ENCODE measurements at places on chromosomes 7 and 10.

DNA sequence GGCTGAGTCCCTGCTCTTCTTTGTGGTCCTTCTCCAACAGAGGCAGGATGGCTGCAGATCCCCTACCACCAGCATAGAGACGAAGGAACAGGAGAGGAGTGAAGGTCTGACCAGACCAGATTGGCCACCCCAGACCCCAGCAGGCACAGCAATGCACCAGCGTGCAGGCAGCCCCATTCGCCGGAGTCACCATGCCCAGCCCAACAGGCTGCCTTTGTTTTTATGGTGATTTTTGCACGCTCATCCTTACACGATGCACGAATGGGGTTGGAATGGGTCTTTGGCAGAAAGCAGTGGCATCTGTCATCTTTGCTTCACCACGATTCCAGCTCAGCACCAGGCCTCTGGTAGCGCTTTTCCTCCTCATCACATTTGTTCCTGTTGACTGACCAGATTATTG lies 427.6 kb downstream of the INHBA start:
- DNase-seq = no peak
- no peaks in the 10 kb centered on the region for H3K27me3 ChIP-seq
- H3K4me3 ChIP-seq = no peak overlapping the region
- H3K4me1 ChIP-seq = no peaks in the 10 kb centered on the region

GRCh38 chr10:19702215-19702614 lies 114.0 kb upstream of the PLXDC2 start:
- no peak overlapping the region for H3K4me3 ChIP-seq
- no peaks in the 10 kb centered on the region for H3K36me3 ChIP-seq
- H3K27ac ChIP-seq = no peak overlapping the region
- DNase-seq = no peak
- no peaks in the 10 kb centered on the region for H3K4me1 ChIP-seq

- peaks cover 34% of the 10 kb centered on the region for H3K4me1 ChIP-seq
- peaks cover 8% of the 10 kb centered on the region for H3K36me3 ChIP-seq
- H3K27me3 ChIP-seq = no peaks in the 10 kb centered on the region
- H3K4me3 ChIP-seq = peak overlapping the region; percentile 100
- peak; percentile 51 for DNase-seq
- H3K27ac ChIP-seq = no peak overlapping the region
Observed at GRCh38 chr10:7819121-7819460, 786 bp downstream of the TAF3 start.

GRCh38 chr10:130140425-130140824 lies 4.2 kb downstream of the GLRX3 start:
- H3K27me3 ChIP-seq = no peaks in the 10 kb centered on the region
- no peak overlapping the region for H3K27ac ChIP-seq
- no peak for DNase-seq
- peaks cover 78% of the 10 kb centered on the region for H3K4me1 ChIP-seq
- peaks cover 17% of the 10 kb centered on the region for H3K36me3 ChIP-seq

- H3K36me3 ChIP-seq = peaks cover 28% of the 10 kb centered on the region
- H3K27me3 ChIP-seq = no peaks in the 10 kb centered on the region
- no peak overlapping the region for H3K27ac ChIP-seq
- peaks cover 38% of the 10 kb centered on the region for H3K4me1 ChIP-seq
Observed at GRCh38 chr7:44046321-44047061, 2.0 kb downstream of the DBNL start.

- H3K27me3 ChIP-seq = no peaks in the 10 kb centered on the region
- no peaks in the 10 kb centered on the region for H3K4me1 ChIP-seq
- DNase-seq = peak; percentile 44
- H3K4me3 ChIP-seq = no peak overlapping the region
Observed at GRCh38 chr10:89074120-89074519, 83.5 kb downstream of the FAS start.

DNA sequence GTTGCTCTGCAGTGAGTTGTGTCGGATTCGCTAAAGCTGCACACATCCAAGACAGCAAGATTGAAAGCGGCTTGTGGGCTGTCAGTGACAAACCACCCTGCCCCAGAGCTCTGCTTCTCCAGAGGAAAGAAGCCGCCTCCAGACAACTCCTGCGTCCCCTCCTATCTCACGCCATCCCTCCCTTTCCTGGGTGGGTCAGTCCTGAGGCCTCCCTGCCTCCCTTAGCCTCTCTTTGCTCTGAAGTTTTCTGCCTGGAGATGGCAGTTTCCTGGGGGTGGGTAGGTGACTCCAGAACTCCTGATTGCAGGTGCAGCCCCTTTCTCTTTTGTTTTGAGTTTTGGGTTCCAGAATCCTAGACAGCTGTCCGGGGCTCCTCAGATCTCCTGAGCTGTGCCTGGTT lies 78.7 kb downstream of the EMX2 start:
- no peak for DNase-seq
- peaks cover 27% of the 10 kb centered on the region for H3K27me3 ChIP-seq
- H3K36me3 ChIP-seq = no peaks in the 10 kb centered on the region
- H3K27ac ChIP-seq = no peak overlapping the region

GRCh38 chr7:134936893-134937510 lies 49.3 kb upstream of the AGBL3 start:
- DNase-seq = no peak
- peak overlapping the region; percentile 68 for H3K27ac ChIP-seq
- H3K27me3 ChIP-seq = no peaks in the 10 kb centered on the region
- H3K4me1 ChIP-seq = peaks cover 65% of the 10 kb centered on the region

DNA sequence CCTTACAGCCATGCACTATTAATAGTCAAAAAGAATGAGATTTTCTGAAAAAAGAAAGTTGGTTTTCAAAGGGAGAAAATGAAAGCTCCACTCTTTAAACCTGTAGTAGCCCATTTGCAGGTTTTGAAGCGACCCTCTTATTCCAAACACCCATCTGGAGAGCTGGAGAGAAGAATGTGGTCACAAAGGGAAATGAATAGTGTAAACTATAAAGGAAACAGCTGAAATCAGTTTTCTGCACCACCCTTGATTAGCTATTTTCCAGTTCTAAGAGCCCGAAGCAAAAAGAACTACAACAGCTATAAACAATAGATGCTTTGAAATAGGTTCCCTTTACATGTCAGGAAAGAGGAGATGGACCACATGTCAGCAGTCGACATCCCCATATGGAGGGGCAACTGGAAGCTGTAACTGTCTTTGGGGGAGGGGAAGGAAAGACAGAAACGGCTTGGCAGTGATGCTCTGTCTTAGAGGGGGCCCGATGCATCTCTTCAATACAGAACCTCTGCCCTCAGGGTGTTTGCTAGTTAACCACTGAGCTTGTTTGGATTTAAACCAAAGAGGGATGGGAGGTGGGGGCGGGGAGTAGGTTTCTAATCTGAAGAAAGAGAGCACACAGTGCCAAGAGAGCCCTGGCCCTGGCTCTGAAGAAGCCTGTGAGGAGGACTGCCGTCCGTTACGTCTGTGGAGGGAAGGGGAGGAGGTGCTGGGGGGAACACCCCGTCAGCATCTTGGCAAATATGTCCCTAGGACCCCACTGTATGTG lies 55.3 kb downstream of the CPVL start:
- H3K27ac ChIP-seq = peak overlapping the region; percentile 31
- H3K27me3 ChIP-seq = no peaks in the 10 kb centered on the region
- peaks cover 8% of the 10 kb centered on the region for H3K4me1 ChIP-seq

DNA sequence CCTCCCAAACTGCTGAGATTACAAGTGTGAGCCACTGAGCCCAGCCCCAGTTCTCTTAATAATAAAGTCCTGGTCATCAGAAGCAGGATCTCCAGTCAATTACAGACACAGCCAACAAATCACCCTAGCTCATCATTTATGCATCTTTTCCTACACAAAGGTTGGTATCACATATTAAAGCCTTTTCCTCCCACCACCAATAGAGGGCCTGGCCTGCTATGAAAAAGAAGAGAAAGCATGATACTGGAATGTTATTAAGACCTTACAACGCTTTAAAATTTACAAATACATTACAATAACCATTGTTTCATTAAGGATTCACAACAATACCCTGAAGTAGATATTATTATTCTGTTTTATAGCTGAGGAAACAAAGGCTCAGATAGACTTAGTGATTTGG lies 25.9 kb downstream of the VAX1 start:
- no peak overlapping the region for H3K27ac ChIP-seq
- H3K4me1 ChIP-seq = no peaks in the 10 kb centered on the region
- H3K27me3 ChIP-seq = peaks cover 39% of the 10 kb centered on the region
- no peak for DNase-seq

DNA sequence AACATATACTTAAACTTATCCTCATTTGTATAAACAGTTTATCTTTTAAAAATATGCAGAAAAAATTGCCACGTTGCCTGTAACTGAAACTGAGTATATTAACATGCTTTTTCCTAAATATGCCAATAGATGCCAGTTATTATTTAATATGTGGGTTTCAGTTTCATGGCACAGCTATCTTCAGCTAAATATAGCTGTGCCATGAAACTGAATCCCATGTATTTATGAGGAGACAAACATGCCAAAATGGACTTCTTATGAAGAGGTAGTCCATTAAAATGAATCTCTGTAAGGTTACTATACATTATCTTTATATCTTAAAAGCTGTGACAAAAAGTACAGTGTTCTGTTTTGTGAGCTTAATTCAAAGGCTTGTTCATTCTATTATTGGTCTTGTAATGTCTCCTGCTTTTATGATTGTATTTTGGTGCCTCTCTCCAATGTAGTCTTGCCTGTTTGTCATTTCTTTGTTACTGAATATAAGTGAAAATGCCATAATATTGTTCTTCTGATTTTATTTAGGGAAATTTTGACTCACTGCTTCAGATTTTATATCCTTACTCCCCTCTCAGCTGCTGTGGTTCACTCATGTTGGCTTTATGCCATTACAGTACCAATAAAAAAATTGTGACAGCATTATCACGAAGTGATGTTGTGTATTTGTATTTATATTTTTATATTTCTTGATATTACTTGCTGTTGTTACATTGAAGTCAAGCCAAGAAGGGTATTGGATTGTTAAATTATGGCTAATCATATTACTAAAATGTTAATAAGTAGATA lies 34.3 kb upstream of the CACNA2D1 start:
- H3K27me3 ChIP-seq = no peaks in the 10 kb centered on the region
- DNase-seq = no peak
- no peaks in the 10 kb centered on the region for H3K4me1 ChIP-seq
- H3K27ac ChIP-seq = no peak overlapping the region
- H3K36me3 ChIP-seq = no peaks in the 10 kb centered on the region
- H3K4me3 ChIP-seq = no peak overlapping the region

GRCh38 chr10:133264461-133264860 lies 12.2 kb downstream of the ADAM8 start:
- no peak overlapping the region for H3K4me3 ChIP-seq
- DNase-seq = no peak
- H3K36me3 ChIP-seq = peaks cover 14% of the 10 kb centered on the region
- H3K4me1 ChIP-seq = peaks cover 51% of the 10 kb centered on the region
- H3K27me3 ChIP-seq = no peaks in the 10 kb centered on the region
- no peak overlapping the region for H3K27ac ChIP-seq

DNA sequence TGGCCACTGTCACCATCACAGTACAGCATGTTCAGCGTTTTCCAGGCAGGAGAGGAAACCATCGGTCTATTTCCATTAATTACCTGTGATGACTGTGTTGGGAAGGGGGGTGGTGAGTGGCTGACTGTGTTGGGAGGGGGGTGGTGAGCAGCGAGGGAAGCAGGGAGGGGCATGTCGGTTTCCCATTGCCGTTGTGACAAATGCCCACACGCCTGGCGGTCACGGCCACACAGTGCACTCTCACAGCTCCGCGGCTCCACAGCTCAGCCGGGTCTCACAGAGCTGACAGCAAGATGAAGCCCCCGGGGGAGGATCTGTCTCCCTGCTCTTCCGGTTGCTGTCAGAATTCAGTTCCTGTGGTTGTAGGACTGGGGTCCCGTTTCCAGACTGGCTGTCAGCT lies 39.0 kb downstream of the AP5Z1 start:
- H3K4me1 ChIP-seq = no peaks in the 10 kb centered on the region
- H3K27me3 ChIP-seq = no peaks in the 10 kb centered on the region
- DNase-seq = no peak
- H3K4me3 ChIP-seq = no peak overlapping the region
- H3K36me3 ChIP-seq = no peaks in the 10 kb centered on the region

GRCh38 chr10:113162960-113163359 lies 212.9 kb downstream of the TCF7L2 start:
- DNase-seq = no peak
- H3K27ac ChIP-seq = no peak overlapping the region
- peaks cover 81% of the 10 kb centered on the region for H3K36me3 ChIP-seq
- H3K27me3 ChIP-seq = no peaks in the 10 kb centered on the region
- no peak overlapping the region for H3K4me3 ChIP-seq
- H3K4me1 ChIP-seq = peaks cover 4% of the 10 kb centered on the region

GRCh38 chr7:7675686-7676085 lies 35.1 kb downstream of the UMAD1 start:
- no peaks in the 10 kb centered on the region for H3K27me3 ChIP-seq
- H3K27ac ChIP-seq = no peak overlapping the region
- peaks cover 31% of the 10 kb centered on the region for H3K36me3 ChIP-seq
- peaks cover 23% of the 10 kb centered on the region for H3K4me1 ChIP-seq
- no peak overlapping the region for H3K4me3 ChIP-seq

Measured in stomach (tissue), 19 donors.